ENCODE measurements at places on chromosomes 16 and 17. TPM values are rescaled to one million over a fixed set of nuclear protein-coding genes. Genes with fewer than 3 reads are reported as not detected.

TBC1D28 gene
- not detected for total RNA-seq

PHOSPHO1 gene
- 0.23 TPM for total RNA-seq

TRPV3 gene
- total RNA-seq: 0.57 TPM

PSMB10 gene
- total RNA-seq: 50.8 TPM

TIGD7 gene
- 13.4 TPM for total RNA-seq

EZH1 gene
- total RNA-seq: 53.6 TPM

HYDIN gene
- total RNA-seq: 10.5 TPM

SEPTIN1 gene
- 5.0 TPM for total RNA-seq

NME4 gene
- total RNA-seq: 51.7 TPM

WDR81 gene
- 31.2 TPM for total RNA-seq

GRCh38 chr16:83792391-83792790 is 15.4 kb upstream of the HSBP1 start:
- no peak overlapping the region for H3K27ac ChIP-seq
- no peak for DNase-seq
- H3K4me3 ChIP-seq: no peak overlapping the region

- H3K4me3 ChIP-seq: no peak overlapping the region
- H3K27me3 ChIP-seq: no peaks in the 10 kb centered on the region
- H3K27ac ChIP-seq: no peak overlapping the region
- H3K4me1 ChIP-seq: no peaks in the 10 kb centered on the region
- no peaks in the 10 kb centered on the region for H3K36me3 ChIP-seq
Observed at GRCh38 chr16:15586716-15587115, 56.2 kb downstream of the MARF1 start.

- H3K27me3 ChIP-seq: no peaks in the 10 kb centered on the region
- H3K27ac ChIP-seq: no peak overlapping the region
- no peak for DNase-seq
- no peaks in the 10 kb centered on the region for H3K4me1 ChIP-seq
Observed at GRCh38 chr17:49387498-49388289, 25.6 kb upstream of the ZNF652 start.

DNA sequence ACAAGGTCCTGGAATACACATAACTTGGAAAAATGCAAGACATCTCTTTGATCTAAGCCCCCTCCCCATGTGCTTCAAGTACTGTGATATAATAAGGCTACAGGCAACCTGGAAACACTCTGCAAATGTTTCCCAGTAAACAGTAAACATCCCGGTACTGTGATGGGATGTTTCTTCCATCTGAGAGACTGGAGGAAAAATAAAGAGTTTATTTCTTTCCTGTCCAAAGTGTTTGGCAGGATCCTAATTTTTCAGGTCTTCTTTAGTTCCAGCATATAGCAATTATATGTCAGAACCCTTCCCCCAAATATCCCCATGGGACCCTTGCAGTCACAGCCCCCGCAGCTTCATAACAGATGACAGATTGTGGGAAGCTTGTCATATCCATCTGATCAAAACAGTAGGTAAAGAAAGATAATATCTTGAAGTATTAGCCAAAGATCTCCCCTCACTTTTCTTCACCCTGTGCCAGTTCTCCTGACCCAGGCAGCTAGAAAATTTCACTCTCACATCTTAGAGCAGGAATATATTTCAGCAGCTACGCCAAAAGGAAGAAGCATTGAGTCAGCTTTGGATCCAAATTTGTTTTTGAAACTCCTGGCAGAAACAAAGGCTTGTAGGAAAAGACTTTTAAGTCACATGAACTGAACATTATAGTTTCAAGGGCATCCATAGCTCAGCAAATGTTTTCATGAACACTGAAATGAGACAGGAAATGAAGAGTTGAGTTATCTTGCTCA is 141.3 kb downstream of the HS3ST3A1 start:
- no peaks in the 10 kb centered on the region for H3K4me1 ChIP-seq
- no peaks in the 10 kb centered on the region for H3K27me3 ChIP-seq
- H3K27ac ChIP-seq: no peak overlapping the region
- H3K36me3 ChIP-seq: no peaks in the 10 kb centered on the region
- no peak overlapping the region for H3K4me3 ChIP-seq

- H3K27me3 ChIP-seq: no peaks in the 10 kb centered on the region
- H3K27ac ChIP-seq: no peak overlapping the region
- no peak for DNase-seq
- H3K4me3 ChIP-seq: no peak overlapping the region
- no peaks in the 10 kb centered on the region for H3K4me1 ChIP-seq
- H3K36me3 ChIP-seq: no peaks in the 10 kb centered on the region
Observed at GRCh38 chr17:66260688-66261087, 31.5 kb upstream of the APOH start.

DNA sequence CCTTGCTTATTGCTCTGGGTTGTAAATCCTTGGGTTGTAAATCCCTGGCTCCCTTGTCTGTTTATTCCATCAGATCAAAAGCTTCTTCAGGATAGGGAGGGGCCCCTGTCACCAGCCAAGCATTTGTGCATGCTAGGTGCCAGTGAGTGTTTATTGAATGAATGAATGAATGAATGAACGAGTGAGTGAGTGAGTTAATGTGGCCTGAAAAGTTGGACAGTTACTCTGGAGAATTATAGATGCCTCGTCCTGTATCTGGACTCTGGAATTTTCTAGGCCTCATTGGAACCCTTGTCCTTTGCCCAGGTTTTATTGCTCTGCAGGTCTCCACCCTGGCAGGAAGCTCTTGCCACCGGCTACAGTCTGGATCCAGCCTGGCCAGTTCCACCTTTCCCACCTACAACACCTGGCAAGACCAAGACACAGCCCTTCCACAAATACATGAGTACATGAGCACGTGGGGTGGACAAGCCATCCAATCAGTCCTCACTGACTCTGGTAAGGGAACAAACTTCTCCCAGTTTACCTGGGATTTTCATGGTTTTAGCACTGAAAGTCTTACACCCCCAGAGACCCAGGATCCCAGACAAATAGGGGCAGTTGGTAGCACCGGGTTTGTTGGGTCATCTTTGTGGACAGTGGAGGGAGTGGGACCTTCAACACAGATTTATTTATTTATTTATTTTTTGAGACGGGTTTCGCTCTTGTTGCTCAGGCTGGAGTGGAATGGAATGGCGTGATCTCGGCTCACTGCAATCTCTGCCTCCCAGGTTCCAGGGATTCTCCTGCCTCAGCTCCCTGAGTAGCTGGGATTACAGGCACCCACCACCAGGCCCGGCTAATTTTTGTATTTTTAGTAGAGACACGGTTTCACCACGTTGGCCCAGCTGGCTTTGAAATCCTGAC is 14.7 kb upstream of the CDH1 start:
- no peak for DNase-seq
- H3K36me3 ChIP-seq: no peaks in the 10 kb centered on the region
- H3K4me3 ChIP-seq: no peak overlapping the region
- H3K27ac ChIP-seq: no peak overlapping the region
- no peaks in the 10 kb centered on the region for H3K27me3 ChIP-seq
- H3K4me1 ChIP-seq: no peaks in the 10 kb centered on the region

DNA sequence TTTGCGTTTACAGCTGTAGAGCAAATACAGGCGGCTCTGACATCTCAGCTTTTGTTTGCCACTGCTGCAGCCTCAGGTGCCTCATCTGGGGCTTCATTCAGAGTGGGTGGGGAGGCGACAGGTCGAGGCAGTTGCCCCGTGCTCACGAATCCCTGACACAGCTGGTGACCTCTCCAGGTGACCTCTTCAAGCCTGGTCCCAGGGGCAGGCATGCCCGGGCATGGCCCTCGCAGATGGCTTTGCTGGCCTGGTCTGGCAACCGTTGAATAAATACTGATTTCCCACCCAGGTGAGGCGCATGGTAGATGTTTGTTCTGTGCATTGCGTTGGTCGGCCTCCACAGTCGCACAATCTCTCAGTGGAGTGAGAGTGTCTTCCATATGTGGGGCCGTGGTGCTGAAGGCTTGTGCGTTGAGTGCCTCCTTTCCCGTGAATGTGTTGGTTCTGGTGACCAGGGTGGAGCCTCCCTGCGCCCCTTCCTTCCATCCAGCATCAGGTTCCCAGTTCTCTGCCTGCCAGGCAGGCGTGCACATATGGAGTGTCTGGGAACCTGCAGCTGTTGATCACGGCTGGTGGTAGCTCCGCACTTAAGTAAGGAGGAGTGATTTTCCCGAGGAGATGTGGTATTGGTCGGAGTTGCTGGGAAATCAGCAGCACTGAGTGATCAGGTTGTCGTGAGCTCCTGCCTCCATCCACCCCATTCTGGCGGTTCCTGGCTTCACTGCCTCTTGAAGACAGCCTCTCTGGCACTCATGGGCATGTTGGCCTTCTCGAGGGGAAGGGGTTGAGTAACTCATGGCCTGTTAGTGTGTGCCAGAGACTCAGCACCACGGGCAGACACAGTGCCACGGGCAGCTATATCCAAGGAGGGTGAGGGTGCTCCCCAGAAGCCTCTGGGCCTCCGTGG is 149.7 kb downstream of the RPTOR start:
- H3K4me1 ChIP-seq: peaks cover 26% of the 10 kb centered on the region
- no peak overlapping the region for H3K4me3 ChIP-seq
- DNase-seq: no peak
- no peaks in the 10 kb centered on the region for H3K36me3 ChIP-seq
- H3K27ac ChIP-seq: no peak overlapping the region

DNA sequence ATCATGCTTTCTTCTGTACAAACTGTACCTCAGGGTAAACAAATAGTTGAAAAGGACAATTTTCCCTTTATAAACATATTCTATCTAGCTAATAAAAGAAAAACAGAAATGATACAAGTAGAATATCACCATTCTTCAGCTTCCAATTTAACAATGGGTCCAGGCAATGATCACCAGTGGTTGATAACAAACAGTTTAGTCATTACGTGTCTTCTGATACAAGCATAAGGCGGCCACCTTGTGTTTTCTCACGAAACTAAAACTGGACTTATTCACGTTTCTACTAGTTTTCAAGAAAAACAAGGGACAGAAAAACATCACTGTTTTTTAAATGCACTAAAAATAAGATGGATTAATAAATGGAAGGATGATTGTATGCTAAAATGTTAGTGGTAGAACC is 58.3 kb downstream of the STH start:
- no peaks in the 10 kb centered on the region for H3K36me3 ChIP-seq
- H3K4me1 ChIP-seq: no peaks in the 10 kb centered on the region
- H3K27me3 ChIP-seq: no peaks in the 10 kb centered on the region
- H3K27ac ChIP-seq: no peak overlapping the region
- no peak overlapping the region for H3K4me3 ChIP-seq
